ENCODE measurements at places on chromosomes 7 and 10.

- no peak for DNase-seq
These were observed 3.0 kb downstream of the BRI3 start for GRCh38 chr7:98284335-98285036.

GRCh38 chr7:108974641-108975040 lies 405.0 kb downstream of the DNAJB9 start:
- DNase-seq = no peak

GRCh38 chr7:151704299-151704959 lies 172.5 kb downstream of the PRKAG2 start:
- no peak for DNase-seq

DNA sequence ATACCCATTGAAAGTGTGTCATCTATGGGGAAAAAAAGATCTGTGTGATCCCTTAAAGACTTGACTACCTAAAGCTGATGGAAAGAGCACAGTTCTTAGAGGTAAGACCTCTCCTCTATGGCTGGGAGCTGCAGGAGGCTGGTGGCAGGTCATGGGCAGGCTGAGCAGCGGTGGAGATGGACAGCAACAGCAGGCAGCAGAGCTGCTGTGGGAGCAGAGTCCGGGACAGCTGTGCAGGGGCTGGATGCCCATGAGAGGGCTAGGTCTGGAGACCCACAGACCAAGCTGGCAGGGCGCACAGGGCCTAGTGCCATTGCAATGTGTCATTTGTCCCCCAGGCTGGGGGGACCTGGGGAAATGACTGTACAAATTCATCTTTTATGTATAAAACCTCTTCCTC lies 13.4 kb upstream of the EPHA1 start:
- DNase-seq = no peak

GRCh38 chr7:140638173-140638791 lies 2.3 kb downstream of the DENND2A start:
- no peak for DNase-seq

- DNase-seq = no peak
These were observed 41.6 kb downstream of the SLC39A12 start for GRCh38 chr10:17993361-17993760.

Measured in T-helper 1 cell (primary cell).